ENCODE measurements at places on chromosomes 4 and X. TPM values are rescaled to one million over a fixed set of nuclear protein-coding genes. Genes with fewer than 3 reads are reported as not detected.

DNA sequence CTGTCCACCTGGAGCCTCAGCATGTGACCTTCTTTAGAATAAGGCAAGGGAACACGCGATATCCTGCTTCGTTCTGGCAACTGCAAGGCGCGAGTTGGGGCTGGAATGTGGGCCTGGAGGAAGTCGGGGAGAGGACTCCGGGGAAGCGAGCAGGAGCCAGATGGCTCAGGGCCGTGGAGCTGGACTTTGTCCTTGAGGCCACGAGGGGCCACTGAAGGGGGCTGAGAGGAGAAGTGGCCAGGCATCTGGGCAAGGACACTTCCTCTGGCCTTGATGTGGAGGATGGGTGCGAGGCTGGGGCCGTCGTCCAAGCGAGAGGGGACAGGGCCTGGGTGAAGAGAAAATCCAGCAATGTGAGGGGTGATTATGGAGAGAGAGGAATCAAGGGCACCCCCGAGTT, 12.2 kb upstream of the DUSP9 start:
- no peak for DNase-seq

GRCh38 chr4:124209211-124209610, 503.3 kb downstream of the ANKRD50 start:
- DNase-seq = no peak

GRCh38 chr4:91298824-91299223, 1004.9 kb upstream of the GRID2 start:
- no peak for DNase-seq

- peak; percentile 88 for DNase-seq
These were observed 61.3 kb upstream of the CASK start for GRCh38 chrX:41984628-41985027.

DNA sequence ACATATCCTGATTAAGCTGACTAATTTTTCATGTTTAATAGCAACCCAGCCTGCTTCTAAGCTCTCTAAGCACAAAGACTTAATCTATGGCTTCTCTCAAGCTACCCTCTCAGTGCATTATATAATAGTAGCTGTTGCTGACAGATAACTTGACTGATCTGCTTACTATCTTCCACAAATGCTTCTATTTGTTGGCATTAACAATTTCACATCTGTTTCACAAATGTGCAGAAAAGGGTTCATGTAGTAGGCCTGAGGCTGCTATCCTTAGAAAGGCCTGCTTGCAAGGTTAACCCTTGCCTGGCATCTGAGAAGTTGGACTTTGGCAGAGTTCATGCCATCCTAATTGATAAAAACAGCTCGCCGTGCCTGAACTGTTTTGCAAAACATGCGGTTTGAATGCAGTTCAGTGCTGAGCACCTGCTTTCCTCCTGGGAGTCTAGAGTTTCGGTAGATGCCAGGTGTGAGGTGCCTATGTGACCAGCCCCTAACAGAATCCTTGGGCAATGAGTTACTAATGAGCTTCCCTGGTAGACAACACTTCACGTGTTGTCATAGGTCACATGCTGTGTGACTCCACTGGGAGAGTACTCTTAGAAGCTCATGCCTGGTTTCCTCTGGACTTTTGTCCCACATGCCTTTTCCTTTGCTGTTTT, 68.4 kb downstream of the NSG1 start:
- no peak for DNase-seq

The ZBTB49 gene
- total RNA-seq = 3.1 TPM

GRCh38 chr4:25128671-25129070, 31.6 kb downstream of the SEPSECS start:
- DNase-seq = peak; percentile 30

GRCh38 chrX:63503541-63503940, 152.4 kb upstream of the SPIN4 start:
- no peak for DNase-seq

DNA sequence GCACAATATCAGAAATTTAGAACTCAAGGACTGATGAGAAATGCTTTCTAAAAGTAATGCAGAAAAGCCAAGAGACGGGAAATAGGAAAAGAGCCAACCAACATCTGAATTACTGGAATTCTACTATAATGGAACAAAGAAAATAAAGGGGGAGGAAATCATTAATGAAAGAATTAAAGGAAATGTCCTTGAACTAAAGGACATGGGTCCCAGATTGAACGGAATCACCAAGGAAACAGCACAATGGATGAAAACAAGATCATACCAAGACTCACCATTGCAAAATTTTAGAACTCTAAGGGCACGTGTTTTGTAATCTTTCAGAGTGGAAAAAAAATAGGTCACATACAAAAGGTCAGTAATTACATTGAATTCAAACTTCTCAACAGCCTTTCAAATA, 35.9 kb downstream of the HPGDS start:
- DNase-seq = no peak

DNA sequence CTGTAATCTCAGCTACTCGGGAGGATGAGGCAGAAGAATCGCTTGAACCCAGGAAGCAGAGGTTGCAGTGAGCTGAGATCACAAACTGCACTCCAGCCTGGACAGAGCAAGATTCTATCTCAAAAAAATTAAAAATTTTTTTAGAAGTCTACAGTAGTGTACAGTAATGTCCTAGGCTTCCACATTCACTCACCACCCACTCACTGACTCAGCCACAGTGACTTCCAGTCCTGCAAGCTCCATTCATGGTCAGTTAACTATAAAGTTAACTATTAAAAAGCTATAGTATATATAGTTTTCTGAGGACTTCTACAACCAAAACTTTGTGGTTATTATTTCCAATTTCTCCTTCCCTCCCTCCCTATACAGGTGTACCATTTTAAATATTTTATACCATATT, 34.7 kb upstream of the NEUROG2 start:
- DNase-seq = peak; percentile 76

GRCh38 chrX:156003486-156004185, 6.1 kb downstream of the IL9R start:
- DNase-seq = peak; percentile 46

GRCh38 chrX:2609431-2610238, 81.5 kb upstream of the CD99 start:
- peak; percentile 45 for DNase-seq

The TCP11X2 gene
- not detected for total RNA-seq

DNA sequence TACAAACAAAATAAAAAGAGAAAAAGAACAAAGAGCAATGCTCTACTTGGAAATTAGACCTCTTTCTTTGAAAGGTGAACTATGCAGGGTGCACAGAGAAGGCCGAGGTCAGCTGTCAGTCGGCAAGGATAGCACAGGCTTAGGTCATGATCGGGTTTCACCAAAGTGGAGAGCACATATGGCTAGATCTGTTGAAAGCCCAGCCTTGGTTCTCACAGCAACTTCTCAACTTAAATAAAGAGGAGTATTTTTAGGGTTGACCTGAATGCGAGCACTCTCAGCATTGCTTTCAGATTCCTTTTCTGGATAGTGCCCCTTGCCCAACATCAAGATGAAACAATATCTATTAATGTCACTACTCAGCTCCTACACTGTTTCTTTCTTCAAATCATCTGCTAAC, 122.9 kb upstream of the GPC4 start:
- DNase-seq = no peak

DNA sequence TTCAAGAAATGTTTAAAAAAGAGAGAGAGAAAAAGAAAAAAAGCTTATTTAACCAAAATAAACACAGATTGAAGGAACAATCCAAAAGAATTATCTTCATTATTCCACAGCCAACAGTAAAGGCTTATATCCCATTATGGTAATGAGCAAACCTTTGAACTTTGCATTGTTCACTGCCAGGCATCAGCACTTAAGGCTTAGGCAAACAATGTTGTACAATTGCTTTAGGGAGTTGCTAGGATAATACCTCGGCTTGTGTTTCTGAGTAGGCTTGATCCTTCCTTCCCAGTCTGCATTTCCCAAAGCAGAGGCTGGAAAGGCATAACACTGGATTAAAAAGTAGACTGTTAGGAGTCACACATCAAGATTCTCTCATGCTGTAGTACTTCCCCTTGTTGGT, 352.7 kb upstream of the IGFBP7 start:
- no peak for DNase-seq

GRCh38 chr4:138182838-138183426, 59.2 kb downstream of the SLC7A11 start:
- peak; percentile 74 for DNase-seq

GRCh38 chr4:8846046-8846720, 25.5 kb downstream of the HMX1 start:
- no peak for DNase-seq

GRCh38 chr4:113026556-113026955, 22.9 kb upstream of the ANK2 start:
- peak; percentile 18 for DNase-seq

DNA sequence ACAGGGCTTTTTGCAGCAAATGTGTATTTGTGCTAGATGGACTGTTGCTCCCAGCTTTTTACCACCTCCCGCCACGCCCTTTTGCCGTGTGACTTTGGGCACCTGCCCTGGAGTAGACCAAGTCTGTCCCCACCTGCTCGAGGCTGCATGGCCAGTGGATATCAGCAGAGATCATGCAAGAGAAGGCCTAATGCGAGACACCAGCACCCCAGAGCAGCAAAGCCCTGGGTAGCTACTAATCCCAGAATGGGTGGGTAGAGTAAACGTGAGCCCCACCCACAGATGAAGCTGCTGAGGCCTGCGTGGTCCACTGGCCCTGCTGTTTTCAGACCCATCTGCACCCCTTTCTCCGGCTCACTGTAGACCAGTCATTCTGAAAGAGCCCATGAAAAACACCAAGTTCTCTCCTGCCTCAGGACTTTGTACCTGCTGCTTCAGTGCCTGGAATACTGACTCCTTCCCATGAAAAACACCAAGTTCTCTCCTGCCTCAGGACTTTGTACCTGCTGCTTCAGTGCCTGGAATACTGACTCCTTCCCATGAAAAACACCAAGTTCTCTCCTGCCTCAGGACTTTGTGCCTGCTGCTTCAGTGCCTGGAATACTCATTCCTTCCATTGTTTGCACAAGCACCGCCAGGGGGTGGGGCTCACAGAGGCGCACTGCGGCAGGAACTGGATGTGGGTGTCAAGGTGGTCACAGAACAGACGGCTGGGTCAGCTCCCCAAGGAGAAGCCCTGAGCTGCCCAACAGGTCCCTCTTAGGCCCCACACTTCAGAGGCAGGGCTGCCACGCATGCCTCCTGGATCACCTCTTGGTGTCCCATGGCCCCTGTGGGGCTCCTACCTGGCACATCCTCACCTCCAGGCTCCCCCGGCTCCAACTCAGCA, 5.1 kb upstream of the TNIP2 start:
- DNase-seq = peak; percentile 64

- DNase-seq = no peak
These were observed 54.0 kb downstream of the COL25A1 start for GRCh38 chr4:109248322-109248900.

DNA sequence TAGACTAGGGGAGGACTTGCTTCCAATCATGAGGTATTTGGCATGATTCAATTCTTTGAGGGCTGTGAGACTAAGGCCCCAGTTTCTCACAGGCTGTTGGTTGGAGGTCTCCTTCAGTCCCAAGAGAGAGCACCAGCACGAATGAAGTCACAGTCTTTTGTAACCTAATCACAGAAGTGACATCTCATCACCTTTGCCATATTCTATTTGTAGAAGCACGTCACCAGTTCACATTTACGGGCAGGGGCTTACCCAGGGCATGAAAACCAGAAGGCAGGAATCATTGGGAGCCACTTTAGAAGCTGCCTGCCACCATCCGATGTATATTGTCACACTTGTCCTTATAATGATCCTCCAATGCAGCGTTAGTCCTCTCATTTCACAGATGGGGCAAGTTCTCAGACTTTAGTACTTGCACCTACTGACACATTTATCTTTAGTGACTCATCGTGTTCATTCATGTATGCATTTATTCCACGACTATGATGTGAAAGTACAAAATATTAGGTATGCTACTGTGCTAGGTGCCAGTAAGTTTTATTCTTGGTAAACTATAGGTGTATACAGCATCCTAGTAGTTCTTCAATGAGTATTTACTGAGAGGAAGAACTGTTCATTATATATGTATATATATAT, 163.8 kb upstream of the PGRMC2 start:
- peak; percentile 42 for DNase-seq

- DNase-seq = no peak
These were observed 1.9 kb downstream of the ENPP6 start for GRCh38 chr4:184215709-184216328.

GRCh38 chr4:140982613-140983340, 150.5 kb downstream of the RNF150 start:
- no peak for DNase-seq

- peak; percentile 28 for DNase-seq
These were observed 657 bp downstream of the TCEAL8 start for GRCh38 chrX:103254171-103254824.

The ELK1 gene
- 9.5 TPM for total RNA-seq

- no peak for DNase-seq
These were observed 152.2 kb downstream of the SH3KBP1 start for GRCh38 chrX:19735244-19735643.

The XPNPEP2 gene
- not detected for total RNA-seq

GRCh38 chr4:15164571-15164970, 162.3 kb downstream of the CPEB2 start:
- DNase-seq = peak; percentile 42
